ENCODE measurements at places on chromosomes 3 and 15.

DNA sequence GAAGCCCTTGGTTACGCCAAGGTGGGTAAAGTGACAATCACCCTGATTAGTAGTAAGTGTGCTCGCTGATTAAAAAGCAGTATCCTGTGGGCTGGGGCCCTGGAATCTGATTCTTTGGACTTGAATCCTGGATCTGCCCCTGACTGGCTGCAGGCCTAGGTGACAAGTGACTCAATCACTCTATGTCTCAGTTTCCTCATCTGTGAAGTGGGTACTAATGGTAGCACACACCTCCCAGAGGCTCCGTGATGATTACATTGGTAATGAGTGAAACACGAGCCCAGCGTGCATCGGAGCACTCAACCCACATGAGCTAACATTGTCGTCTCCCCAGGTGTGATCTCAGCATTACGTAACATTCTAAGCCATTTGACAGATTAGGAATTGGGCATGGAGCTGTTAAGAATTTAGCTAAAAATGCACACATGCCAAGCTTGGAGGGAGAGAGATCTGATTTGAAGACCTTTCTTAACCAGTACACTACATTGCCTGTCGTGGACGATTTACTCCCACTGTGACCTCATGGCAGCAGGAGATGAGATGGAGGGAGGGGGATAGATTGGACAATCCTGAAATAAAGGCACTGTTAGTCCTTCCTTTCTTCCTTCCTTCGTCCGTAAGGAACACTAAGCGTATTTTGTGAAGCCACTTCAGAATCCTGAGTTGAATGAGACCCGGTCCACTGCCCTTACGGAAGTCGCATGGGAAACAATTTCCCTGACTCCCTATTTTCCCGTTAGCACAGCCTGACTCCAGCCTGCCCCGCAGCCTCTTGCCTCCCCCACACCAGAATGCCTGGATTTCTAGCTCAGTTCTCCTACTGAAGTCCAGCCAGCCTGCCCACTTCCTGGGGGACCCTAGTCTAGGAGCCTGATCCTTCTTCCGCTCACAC is 32.1 kb downstream of the MGLL start:
- no peak for DNase-seq

DNA sequence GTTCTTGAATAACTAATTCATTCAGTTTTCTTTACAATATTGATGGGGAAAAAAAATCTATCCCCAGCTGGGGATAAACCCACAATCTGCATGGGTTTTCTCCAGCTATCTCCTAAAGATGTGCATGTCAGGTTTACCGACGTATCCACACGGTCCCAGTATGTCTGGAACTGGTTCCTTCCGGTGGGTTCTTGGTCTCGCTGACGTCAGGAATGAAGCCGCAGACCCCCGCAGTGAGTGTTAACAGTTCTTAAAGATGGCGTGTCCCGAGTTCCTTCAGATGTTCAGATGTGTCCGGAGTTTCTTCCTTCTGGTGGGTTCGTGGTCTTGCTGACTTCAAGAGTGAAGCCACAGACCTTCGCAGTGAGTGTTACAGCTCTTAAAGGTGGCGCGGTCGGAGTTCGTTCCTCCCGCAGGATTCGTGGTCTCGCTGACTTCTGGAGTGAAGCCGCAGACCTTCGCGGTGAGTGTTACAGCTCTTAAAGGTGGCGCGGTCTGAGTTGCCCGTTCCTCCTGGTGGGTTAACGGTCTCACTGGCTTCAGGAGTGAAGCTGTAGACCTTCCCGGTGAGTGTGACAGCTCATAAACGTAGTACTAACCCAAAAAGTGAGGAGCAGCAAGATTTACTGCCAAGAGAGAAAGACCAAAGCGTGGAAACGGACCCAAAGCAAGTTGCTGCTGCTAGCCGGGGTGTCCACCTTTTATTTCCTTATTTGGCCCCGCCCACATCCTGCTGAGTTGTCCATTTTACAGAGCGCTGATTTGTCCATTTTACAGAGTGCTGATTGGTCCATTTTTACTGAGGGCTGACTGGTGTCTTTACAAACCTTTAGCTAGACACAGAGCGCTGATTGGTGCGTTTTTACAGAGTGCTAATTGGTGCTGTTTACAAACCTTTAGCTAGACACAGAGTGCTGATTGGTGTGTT is 195.1 kb upstream of the NR2F2 start:
- no peak for DNase-seq

DNA sequence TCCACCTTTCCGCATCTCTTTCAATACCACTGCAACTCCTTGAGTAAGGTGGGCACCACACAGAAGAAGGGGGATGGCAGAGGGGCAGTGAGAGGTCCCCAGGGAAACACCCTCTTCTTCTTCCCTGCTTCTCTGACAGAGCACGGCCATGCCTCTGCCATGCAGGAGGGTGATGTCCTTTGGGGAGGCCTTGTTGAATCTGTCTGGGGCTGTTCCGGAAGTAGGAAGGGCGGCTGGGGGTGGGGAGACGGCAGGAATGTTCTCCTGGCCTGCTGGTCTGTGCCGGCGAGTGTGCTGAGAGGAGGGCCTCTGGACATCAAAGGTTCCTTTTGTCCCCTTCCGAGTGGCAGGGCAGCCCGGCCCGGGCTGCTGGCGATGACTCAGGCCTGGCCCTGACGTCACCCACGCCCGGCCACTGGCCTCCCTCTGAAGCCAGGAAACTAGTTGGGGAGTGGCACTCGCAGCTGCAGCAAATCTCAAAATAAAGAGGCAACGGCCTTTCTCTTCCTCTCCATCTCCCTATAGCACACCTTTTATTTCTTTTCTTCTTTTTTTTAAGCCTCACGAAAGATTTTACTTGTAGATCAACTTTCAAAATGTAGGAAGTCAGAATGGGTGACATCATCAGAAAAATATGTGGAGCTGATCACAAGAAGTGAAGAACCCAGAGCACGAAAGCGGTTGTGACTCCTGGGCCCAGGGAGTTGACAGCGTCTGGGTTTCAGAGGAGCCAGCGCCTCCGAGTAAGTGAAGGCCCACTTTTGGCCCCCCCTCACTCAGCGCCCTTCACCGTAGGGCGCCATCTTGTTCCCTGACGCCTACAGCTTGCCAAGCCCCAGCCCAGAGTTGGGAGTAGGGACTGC is at the start of gene ZBTB38:
Gene ZBTB38 (plus strand): TSS at position 443 of the 863 bp plus-strand sequence. CDS start 73,885 bp downstream, outside the sequence.
- no peak for DNase-seq

DNA sequence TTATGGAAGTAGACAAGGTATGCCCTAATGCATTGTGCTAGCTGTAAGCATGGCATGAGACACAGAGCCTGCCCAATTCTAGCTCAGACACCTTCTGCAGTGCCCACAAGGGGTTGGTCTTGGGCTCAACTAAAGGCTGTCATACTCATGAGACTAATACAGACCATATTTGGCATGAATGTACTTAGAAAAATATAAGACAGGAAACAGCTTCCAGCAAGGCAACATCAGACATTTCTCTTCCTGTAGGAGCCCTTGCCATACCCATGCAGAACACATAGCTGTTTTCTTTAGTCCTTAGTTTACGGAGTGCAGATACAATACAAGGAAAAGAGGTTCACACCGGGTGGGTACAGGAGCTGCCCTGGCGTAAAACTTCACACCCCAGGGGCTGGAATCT is 30.5 kb upstream of the NR1I2 start:
- DNase-seq: no peak

- DNase-seq: no peak
These were observed 83.3 kb upstream of the SLITRK3 start for GRCh38 chr3:165279471-165279870.

DNA sequence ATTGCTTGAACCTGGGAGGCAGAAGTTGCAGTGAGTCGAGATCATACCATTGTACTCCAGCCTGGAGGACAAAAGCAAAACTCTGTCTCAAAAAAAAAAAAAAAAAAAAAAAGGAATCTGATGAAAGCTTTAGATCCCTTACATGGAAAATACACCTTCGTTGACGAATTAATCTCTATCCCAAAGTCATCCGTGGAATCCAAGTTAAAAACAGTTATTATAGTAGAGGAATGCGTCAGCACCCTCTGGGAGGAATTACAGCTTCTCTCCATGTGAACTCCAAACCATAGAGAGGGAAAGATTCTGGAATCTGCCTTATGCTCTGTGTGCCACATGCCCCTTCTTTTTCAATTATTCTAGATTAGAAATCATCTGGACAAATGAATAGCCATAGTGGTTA is 192.3 kb upstream of the C2CD4B start:
- DNase-seq: no peak

GRCh38 chr3:171744158-171744741 is 66.0 kb downstream of the PLD1 start:
- no peak for DNase-seq

DNA sequence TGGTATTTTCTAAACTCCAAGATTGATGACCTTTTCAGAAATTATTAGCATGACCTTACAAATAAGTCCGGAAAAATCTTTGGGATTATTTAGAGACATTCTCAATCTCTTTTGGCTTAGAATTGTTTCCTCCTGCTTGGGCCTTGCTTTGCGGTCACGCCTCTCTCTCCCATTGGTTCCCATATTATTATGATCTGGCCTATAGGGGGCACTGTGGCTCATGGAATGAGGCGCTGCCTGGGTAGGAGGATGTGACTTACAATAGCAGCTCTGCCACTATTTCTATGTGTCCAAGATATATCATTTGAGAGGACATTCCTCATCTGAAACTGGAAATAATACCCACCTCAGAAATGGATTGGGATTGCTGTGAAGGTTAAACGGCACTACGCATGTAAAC is 464.9 kb downstream of the MFSD1 start:
- DNase-seq: peak; percentile 59

DNA sequence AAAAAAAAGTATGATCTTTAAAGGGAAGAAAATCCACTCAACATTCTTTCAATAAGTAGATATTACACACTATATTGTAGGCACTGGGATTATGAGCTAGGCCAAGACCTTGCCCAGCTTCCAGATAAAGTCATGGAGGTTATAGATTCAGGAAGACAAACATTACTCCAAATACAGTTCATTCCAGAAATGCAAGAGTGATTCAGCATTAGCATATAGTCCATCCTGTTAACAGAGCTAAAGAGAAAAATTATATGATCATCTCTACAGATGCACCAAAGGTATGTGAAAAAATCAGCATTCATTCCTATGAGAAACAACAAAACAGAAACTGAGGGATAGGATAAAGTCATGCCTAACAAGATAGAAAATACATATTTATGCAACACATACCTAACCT is 42.1 kb upstream of the NSMCE3 start:
- no peak for DNase-seq

DNA sequence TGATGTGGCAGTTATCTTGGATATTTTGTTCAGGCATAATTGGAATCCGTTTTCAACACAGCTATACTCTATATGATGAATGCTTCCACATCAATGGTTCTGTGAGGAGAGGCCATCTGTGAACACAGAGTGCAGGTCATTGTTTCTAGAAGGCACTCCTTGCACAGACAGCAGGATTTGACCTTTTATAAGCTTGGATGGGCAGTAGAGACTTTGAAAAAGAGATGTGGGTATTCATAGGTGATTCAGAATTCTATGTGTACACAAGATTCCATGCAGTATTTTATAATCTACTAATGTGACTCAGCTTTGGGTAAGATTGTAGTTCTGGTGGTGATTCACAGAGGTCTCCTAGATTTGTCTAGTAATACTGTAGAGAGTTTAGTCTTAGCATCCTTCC is 12.5 kb downstream of the ARPP21 start:
- no peak for DNase-seq

GRCh38 chr3:138942271-138942670 is 4.7 kb downstream of the FOXL2 start:
- no peak for DNase-seq

DNA sequence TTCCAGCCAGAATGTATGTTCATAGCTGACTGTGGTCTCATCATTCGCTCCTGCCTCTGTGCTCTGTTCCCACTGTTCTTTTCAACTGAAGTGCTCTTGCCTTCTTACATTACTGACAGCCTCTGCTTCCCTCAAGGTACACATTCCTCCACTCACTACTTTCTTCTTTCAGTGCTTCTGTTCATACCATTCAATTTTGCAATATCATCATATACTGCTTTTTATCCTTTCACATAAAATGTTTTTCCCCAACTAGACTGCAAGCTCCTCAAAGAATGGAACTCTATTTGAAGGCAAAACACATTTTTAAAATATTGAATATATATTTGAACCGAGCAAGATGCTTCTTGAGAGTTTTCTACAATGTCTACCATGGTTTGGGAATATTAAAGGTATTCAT is 291.1 kb downstream of the CTNNB1 start:
- DNase-seq: no peak

GRCh38 chr3:13498354-13499060 is 18.4 kb downstream of the HDAC11 start:
- DNase-seq: no peak

- DNase-seq: no peak
These were observed 14.2 kb downstream of the FBN1 start for GRCh38 chr15:48631176-48631770.

- DNase-seq: no peak
These were observed 165.0 kb downstream of the NR1D2 start for GRCh38 chr3:24110051-24110450.
